ENCODE measurements at places on chromosomes 16 and 17.

- DNase-seq: no peak
These were observed 17.4 kb downstream of the IL34 start for GRCh38 chr16:70663524-70664324.

DNA sequence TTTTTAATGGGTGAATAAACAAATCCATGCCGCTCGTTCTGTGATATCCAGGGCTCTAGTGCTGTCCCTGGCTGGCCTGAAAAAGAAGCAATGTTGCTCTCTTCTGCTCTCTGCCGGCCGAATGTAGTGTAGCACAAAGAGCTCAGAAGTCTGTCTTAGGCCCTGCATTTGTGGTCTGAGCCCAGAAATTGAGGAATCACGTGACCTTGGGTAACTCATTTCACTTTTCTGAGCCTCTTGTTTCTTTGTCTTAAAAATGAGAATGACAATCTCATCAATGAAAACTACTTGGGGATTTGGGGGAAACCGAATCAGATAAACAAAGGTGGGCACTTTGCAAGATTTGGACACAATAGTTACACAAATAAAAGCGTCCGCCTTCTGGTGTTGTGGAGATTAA is 381.6 kb upstream of the ASIC2 start:
- peak; percentile 40 for DNase-seq

- no peak for DNase-seq
These were observed 5.0 kb upstream of the DCTPP1 start for GRCh38 chr16:30434852-30435251.

DNA sequence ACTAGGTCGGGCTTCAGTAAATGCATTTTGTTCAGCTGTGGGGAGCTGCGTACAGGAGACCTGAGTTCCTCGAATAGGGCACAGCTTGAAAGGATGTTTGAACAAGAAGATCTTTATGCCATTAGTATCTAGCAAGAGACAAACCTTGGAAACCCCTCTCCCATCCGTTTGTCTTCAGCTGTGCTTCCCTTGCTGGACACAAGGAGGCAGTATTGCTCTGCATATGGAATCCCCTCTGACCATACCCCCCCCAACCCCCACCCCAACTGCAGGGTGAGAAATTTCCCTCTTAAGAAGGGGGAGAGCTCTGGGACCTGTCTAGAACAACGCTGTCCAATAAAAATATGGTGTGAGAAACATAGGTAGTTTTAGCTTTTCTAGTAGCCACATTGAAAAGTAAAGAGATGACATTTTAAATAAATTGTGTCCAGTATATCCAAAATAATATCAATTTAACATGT is 1.6 kb downstream of the MRM1 start:
- DNase-seq: peak; percentile 63

DNA sequence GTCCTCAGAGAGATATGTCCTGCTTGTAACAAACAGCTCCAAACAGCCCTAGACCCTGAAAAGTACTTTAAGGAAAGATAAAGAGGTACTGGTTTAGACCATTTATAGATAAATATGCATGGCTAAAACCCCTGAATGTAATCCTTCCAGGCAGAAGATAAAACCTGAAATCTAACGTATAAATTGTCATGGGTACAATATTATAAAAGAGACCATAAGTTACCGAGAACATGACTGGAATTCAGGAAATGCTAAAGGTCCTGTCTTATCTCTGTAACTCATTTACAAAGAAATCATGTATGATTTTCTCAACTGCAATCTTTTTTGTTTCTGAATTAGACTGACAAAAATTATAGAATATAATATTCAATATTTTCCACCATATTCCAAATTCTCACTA is 9.2 kb upstream of the KANSL1 start:
- DNase-seq: no peak

- no peak for DNase-seq
These were observed 11.9 kb downstream of the ZNF629 start for GRCh38 chr16:30775131-30775391.

GRCh38 chr17:83012200-83012785 is 67.1 kb upstream of the METRNL start:
- no peak for DNase-seq

- DNase-seq: no peak
These were observed 5.3 kb upstream of the CRK start for GRCh38 chr17:1461198-1461944.

GRCh38 chr16:65064131-65064530 is 57.7 kb downstream of the CDH11 start:
- no peak for DNase-seq

DNA sequence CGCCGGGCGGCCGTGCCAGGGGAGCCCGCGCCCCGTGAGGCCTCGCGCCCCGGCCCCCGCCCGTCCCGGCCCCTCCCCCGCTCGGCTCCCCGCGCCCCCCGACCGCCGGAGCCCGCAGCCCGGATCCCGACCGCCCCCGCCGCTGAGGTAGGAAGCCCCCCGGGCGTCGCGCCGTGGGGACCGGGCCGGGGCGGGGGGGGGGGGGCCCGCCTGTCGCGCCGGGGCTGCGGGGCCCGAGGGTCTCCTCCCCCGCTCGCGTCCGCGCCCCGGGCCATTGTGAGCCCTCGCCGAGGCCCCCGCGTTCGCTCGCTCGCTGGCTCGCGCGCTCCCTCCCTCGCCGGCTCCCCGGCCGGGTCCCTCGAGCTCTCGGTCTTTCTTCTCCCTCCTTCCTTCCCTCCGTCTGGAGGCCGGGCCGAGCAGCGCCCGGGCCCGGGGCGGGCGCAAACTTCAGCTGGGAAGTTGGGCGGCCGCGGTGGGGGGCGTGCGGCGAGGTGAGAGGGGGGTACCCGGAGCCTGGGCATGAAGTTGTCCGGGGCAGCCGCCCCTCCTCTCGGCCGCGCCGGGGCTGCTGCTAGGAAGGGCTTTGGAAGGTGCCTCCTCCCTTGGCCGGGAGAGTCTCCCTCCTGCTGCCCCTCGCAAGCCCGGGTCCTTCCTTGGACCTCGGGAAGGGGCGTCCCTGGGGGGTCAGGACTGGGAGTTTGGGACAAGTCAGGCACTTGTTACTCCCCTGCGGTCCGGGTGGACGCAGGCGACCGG is 419 bp downstream of the GLIS2 start:
- no peak for DNase-seq

DNA sequence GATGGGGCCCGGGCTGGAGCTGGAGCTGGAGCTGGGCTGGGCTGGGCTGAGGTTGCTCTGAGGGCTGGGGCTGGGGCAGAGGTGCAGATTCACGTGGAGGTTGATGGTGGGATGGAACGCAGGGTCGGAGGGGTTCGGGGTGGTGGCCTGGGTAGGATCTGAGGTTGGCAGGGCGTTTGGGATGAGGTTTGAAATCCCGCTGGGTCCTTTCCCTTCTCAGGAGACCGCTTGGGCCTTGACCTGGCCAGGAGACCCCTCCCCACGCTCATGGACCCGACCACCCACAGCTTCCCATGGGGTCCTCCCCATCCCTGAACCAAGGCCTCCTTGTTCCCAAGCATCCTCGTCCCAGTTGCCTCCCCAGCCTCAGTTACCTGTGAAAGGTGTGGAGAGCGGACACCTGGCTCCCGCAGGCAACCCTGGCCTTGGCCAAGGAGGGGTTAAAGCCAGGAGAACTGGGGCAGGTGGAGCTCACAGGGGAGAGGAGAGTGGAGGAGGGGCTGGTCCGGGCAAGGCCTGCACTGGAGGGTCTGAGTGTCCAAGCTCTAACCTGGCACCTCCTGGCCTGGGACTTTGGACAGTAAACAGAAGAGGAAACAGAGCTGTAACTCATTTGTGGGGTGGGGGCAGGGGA is at the start of gene ASGR2:
ASGR2 (minus strand) TSS at position 582 of the 634 bp plus-strand sequence. CDS start 582 bp downstream, outside the sequence.
- no peak for DNase-seq

- DNase-seq: no peak
These were observed 2.3 kb downstream of the BAHCC1 start for GRCh38 chr17:81397314-81398175.

GRCh38 chr16:65624229-65624628 is 502.4 kb upstream of the CDH11 start:
- DNase-seq: no peak

GRCh38 chr17:72422505-72423285 is 301.9 kb downstream of the SOX9 start:
- DNase-seq: no peak

- no peak for DNase-seq
These were observed 12.3 kb upstream of the CARMIL2 start for GRCh38 chr16:67632415-67633172.

- no peak for DNase-seq
These were observed 14.3 kb upstream of the SLC38A8 start for GRCh38 chr16:84056933-84057332.

GRCh38 chr16:55592306-55592705 is 25.8 kb downstream of the CAPNS2 start:
- no peak for DNase-seq

- no peak for DNase-seq
These were observed 36.3 kb upstream of the NOS2 start for GRCh38 chr17:27836651-27837050.

DNA sequence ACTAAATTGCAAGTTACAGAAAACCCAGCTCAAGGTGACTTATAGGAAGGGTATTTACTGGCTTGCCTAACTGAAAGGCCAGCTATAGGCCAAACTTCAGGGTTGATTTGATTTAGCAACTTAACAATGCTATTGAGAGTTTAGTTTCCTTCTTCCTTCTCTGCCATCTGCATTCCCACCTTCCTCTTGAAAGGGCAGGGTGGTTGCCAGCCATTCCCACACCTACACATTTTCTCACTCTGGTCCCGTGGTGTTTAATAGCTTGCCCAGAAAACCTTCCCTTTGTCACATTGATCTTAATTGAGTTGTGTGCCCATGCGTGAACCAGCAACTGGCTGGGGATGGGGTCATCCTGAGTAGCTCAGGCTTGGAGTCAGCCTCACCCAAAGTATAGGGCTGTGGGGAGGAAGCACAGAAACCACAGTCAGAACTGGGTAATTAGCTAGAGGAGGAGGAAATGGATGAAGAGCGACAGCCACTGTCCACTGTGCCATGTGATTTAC is 194.7 kb downstream of the SPECC1 start:
- DNase-seq: no peak

DNA sequence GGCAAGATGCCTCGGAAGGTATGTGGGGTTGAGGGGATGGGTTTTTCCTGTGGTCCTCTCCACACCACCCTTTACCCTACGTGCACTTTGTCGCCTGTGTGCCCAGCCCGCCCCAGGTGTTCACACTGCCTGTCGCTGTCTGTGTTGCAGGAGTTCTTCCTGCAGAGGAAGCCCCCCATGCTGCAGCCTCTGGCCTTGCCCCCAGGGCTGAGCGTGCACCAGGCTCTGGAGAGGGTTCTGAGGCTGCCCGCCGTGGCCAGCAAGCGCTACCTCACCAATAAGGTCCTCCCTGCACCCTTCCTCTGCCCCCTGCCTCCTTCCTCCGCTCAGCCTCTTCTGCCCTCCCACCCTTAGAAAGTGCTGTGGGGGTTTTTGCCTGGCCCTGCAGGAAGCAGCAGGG is 15.2 kb downstream of the PFAS start:
- no peak for DNase-seq

DNA sequence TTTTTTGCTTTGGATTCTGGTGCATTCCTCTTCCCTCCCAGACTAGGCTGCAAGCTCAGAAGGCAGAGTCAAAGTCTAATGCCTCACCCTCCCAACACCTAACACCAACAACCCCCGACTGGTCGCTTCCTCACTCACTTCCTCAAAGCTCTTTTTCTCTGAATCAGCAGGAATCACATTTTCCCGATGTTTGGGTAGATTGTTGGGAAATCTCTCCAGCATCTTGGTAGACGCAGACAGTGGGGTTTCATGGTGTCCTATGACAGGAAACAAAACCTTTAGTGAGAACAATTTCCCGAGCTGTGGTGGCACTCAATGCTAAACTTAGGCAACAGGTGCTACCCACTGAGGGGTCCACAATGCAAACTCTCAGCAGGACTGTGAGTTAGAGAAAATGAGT is 39.9 kb upstream of the ICAM2 start:
- DNase-seq: no peak

GRCh38 chr17:44865231-44865660 is 17.6 kb downstream of the HIGD1B start:
- DNase-seq: peak; percentile 84

DNA sequence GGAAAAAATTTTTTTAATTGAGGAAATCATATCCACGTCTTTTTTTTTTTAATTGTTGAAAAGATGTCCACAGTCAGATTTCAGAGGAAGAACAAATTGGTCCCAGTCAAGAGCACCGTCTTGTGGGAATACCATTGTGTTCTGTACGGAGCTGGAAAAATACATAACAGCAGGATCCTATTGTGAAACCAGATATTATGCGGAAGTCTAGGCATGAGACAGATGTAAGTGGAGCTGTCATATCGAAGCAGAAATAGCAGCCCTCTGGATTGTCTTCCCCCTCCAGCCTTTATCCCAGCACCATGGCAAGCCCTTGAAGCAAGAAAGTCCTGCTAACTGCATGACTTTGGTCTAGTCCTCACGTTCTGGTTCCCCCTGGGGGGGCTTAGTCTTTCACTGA is 391.6 kb upstream of the ASIC2 start:
- no peak for DNase-seq

DNA sequence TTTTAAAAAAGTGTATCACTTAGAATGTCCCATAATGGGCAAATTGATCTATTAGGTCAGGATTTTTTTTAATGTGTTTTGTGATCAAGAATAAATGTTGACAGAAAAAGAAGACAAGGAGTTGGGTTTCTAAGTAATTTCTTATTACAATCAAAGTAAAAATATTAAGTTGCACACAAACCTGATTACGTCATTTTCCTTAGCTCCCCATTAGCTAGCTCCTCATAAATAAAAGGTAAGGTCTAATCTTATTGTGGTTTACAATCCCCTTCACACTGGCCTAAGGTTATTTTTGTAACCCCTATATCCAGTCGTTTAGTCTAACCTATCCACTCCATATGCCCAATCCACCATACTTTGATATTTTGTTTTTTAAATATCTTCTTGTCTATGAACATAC is 7.6 kb downstream of the CA10 start:
- DNase-seq: no peak

DNA sequence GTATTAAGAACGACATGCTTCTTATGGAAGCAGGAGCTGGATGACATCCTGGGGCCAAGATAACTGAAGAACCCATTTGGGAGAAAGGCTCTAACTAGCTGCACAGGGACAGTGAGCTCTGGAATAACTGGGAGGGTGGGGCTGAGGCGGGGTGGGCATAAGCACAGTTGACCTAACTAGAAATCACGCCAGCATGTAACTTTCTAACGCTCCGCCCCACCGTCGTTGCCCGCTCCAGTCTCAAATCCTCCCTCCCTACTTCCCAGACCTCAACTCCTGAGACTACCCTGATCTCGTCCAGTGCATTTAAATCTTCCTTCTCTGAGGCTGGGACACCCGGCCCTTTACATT is 436 bp downstream of the PHB1 start:
- DNase-seq: no peak

DNA sequence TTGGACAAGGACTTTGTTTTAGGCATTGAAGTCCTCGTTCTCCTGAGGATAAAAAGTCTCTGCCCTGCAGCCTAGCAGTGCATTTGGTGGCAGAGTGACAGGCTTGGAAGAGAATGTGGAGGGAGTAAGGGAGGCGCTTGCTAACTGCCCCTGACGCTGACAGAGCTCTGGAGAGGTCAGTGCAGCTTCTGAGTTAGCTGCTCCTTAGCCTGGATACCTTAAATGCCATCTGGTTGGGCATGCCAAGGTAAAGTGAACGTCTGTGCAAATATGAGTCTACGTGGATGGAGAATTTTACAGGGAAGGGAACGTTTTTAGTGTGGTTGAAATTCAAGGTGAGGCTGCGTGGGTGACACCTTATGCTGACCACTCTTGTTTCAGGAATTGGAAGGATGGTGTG is 44.4 kb downstream of the SEC14L1 start:
- DNase-seq: no peak

Data from NCI-H1694 (cell line).